ENCODE measurements at places on chromosomes 4 and X.

GRCh38 chr4:108035691-108036090, 46.0 kb downstream of the HADH start:
- no peak for DNase-seq

DNA sequence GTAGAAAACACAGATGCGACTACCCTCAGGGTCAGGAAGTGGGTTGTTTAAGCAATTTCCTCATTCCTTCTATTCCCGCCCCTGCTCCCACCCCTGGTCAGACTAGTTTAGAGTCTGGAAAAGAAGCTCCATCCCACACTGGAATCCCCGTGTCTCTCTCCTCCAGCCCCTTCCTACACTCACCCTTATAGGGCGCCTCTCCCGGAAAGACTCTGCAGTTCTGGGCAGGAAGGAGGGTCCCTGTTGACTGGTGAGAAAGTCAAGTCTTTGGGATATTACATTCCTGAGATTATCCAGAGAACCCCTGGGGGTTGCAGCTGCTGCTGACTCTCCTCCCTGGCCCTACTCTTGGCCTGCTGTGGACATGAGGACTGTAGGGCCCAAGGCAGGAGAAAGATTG, 11.9 kb downstream of the STARD8 start:
- peak; percentile 70 for DNase-seq

GRCh38 chrX:31245714-31246113, 173.9 kb upstream of the FTHL17 start:
- no peak for DNase-seq

GRCh38 chrX:149848855-149849254, 32.1 kb upstream of the MAGEA8 start:
- no peak for DNase-seq

- DNase-seq = no peak
These were observed 241.6 kb downstream of the FBXW7 start for GRCh38 chr4:152294331-152294730.

- DNase-seq = no peak
These were observed 69.5 kb upstream of the BRWD3 start for GRCh38 chrX:80879143-80879542.

DNA sequence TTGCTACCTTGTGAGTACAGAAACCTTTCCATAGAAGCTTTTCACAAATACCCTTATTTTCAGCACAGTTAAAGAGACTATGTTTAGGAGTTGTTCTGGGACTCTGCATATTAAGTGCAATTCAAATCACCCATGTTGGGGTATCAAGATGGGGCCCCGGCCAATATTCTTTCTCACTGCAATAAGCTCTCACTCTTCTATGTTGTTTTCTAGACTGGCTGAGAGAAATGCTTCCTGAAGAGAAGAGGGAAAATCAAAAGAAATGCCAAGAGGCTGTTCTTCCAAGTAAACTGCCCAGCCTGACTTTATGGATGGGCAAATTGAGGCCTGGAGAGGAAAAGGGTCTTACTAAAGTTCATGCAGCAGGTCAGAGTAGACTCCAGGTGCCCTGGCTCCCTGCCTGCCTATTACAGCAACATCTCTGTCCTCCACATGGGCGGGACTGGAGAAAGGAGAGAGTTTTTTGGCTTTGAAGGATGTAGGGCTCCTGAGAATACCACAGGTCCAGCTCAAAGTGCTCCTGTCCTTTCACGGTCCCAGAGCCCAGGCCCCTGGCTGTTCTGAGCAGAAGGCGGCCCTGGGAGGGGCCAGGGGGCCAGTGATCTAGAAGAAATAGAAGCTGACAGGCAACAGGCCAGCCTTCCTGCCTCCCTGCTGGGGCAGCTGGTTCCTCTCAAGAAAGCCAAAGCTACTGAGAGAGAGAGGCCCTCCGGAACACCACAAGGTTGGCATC, 745 bp upstream of the IQSEC2 start:
- peak; percentile 46 for DNase-seq

GRCh38 chr4:55673424-55673823, 37.3 kb upstream of the NMU start:
- no peak for DNase-seq

DNA sequence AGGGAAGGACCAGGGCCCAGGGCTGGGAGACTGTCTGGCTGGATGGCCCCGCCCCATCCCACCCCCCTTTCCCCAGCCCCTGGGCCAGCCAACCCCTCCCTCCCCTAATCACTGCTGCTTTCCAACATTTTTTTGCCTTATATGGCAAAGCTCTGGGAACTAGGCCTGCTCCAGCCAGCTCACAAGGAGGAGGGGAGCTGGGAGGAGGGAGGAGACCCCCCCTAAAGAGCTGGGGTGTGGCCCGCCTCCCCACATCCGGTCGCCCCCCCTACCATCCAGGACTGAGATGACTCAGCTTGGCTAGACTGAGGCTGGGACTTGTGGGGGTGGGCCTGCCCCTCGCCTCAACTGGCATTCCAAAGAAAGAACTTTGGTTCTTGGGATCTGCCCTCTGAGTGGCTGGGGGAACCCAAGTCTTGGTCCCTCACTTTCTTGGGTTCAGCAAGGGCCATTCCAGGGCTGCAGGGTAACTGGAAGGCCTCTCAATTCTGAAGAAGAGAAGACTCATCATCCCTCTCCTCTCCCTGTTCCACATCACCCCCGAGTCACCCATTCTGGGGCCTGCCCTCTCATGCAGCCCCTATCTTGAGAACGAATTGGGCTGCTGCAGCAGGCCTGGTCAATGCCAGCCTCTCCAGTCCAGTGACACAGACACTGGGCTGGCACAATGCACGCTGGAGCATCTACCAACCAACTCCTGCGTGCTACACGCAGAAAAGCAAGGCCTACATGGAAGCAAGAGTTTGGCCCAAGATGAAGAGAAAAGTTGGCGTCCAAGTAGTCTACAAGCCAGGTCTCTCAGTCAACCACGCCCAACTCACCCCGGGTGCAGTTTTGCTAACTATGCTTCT, 4.8 kb downstream of the FLNA start:
- DNase-seq = peak; percentile 88
